Cerebellar nuclear complex (tissue), 1 donor: ENCODE measurements at places on chromosomes 12 and 14.

- no peak for DNase-seq
Measured at GRCh38 chr14:103097994-103098957, 3.8 kb downstream of the EXOC3L4 start.

DNA sequence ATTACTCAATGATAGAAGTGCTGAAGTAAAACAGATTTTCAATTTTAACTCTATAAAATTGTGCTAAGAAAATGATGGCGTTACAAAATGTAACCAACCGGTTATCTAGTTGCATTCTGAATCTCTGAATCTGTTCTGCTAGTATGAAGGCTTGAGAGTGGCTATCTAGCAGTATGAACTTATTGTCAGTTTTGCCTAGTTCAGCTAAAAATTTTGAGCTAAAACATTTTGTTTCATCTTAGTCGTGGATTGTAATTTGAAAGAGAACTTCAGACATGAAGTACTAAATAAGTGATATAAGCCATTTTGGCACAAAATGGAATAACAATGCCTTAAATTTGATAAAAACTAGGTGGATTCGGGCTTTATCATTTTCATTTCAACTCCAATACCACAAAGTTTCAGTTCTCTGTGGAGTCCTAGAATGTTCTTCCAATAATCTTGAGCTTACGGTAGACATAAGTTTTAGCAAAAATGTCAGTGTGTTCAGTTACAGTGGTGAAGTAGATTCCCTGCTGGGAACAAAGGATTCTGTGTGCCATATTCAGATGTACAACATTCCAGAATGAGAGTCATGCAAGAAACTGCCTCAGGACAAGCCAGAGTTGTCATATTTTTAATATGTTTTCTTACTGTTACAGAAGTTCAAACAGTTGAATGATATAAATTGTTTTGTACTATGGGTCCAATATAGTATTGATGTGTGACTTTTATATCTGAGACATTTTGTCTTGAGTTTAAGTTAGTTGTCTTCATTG, 28.1 kb downstream of the ATP6V1D start:
- no peak for DNase-seq

GRCh38 chr12:111386885-111387284, 18.0 kb upstream of the PHETA1 start:
- no peak for DNase-seq

DNA sequence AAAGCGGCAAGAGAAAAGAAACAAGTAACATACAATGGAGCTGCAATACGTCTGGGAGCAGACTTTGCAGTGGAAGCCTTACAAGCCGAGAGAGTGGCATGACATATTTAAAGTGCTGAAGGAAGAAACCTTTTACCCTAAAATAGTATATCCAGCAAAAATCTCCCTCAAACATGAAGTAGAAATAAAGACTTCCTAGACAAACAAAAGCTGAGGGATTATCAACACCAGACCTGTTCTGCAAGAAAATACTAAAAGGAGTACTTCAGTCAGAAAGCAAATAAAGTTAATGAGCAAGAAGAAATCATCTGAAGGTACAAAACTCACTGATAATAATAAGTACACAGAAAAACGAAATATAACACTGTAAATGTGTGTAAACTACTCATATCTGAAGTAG, 77.5 kb upstream of the ABCD2 start:
- DNase-seq: no peak

- DNase-seq: no peak
Measured at GRCh38 chr12:82848845-82849244, 162.1 kb downstream of the TMTC2 start.

DNA sequence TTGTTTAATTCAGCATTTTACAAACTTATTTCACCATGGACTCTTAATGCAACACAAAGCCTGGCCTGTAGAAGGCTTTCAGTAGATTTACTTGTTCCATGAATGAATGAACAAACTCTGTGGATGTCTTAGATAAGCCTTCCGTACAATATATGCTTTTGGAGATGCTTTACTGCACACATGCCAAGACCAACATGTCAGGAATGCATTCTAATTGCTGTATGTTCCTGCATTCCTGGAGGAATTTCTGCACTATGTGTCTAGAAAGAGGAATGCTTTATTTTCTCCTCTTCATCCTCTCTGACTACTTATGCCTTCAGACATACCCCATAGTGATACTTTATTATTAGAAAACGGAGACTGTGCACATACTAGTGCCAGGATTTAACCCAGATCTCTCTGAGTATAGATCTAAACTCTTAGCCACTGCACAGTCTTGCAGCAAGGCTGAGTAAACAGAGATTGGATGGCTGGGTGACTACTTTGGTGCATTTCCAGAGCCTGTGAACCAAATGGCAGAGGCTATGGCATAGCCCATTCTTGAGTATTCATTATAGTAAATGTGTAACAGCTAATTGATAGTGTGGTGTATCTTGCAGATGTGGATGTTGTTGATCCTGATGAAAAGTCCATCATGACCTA, 108.2 kb downstream of the SYNE2 start:
- no peak for DNase-seq

DNA sequence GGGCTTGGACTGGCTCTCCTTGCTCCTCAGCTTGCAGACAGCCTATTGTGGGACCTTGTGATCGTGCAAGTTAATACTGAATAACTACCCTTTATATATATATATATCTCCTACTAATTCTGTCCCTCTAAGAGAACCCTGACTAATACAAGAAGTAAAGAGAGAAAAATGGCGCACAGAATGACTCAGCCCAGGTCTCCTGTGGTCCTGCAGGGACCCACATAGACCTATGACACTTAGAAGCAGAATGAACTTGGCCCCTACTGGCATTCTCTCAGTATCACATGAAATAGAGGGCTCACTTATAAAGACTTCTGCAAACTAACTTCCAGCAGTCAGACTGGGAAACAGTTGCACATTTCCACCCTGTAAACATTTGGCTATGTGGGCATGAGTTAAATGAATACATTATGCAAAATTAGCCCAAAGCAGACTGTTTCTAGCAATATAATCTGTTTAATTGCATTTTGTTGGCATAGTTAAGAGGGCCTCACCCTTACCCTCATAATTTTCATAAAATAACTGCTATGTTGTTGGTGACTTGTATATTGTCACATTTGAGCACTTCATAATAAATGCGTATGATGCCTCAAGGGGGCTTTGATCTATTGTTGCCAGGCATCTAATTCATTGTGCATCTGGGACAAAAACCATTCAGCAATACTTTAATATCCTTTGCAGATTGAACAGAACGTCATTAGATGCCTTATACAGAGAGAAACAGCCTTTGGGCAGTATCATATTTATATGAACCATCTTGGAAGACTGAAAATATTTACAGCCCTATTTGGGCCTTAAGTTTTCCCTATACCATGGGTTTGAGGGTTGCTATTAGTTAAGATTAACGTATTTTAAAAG, 349.7 kb upstream of the DIO2 start:
- no peak for DNase-seq
